ENCODE measurements at places on chromosomes 6 and 20. TPM values are rescaled to one million over a fixed set of nuclear protein-coding genes. Genes with fewer than 3 reads are reported as not detected.

GRCh38 chr6:162165479-162165878 lies 562.1 kb downstream of the PRKN start:
- no peak for DNase-seq

DNA sequence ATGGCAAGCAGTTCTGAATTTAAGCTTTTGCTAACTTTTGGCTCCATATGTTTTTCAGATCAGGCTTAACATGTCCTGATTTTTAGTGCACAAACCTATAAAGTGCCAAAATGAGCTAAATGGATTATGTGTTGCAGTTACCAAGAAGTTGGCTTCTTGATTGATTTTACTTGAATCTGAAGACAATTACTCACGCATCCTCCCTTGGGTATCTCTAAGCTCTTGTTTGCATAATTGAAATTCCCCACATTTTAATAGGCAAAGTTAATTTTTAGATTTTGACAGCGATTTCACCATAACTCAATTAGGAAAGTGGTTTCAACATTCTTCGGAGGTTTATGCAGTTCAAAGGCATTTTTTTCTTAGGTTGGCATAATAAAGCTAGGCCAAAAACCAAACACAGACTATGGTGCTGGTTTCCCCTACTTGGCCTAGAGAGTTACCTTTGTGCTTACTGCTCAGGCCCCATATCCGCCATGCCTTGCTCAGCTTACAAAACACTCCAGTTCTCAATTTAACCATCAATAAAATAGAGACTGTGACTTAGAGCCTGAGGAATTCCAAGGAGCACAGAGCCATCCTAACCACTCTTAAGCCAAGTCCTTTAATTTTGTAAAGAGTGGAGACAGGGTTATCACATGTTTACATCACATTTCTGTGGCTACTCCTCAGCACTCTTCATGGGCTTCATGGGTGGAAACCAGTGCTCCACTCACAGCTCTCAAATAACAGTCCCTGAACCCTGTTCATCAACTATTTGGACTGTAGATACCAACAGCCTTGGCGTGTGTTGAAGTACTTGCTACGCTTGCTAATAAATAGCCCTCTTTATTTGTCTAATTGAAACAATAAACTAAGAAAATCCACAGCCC lies 32.1 kb downstream of the LAMA4 start:
- DNase-seq, result peak; percentile 38

DNA sequence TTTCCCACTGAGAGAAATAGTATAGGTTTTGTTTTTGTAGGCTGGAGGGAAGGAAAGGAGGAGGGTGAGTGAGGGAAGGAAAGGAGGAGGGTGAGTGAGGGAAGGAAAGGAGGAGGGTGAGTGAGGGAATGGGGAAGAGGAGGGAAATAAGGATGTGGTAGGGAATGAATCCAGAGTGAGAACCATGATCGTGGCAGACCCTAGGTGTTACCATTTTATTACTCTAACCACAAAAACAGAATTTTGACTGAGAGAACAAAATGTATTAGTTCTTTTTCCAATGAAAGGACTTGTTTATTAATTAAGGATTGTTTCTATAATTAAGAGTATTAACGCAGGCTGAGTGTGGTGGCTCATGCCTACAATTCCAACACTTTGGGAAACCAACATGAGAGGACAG lies 16.4 kb downstream of the SSR1 start:
- no peak for DNase-seq

DNA sequence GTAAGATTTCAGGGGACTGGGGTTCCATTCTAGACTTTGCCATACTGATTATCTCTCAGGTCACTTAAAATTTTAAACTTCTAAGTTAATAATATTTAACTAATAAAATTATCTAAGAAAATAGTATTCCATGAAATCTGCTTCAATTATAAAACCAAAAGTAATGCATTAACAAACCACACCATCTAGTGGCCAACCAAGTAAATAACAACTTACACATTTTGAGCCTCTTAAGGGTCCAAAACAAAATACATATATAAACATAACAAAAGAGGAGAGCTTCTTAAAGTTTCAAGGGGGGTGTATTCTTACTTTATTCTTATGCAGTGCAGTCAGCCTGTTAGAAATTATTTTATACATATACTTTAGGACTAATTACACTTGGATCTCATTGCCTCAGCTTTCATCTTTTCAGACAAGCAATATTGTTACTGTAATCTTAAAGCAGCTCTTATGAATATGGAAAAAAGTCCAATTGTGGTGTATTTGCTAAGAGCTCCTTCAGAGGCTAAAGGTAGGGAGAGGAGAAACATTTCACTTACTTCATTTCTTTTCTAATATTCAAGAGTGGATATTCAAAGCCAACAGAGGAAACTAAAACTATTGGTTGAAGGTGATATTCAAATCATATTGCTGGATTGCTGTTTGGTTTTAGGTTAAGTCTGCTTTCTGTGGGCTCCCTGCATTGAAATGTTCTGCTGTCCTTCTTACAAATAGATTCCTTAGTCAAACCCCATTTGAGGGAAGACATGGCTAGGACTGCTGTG lies 199.7 kb upstream of the SIM1 start:
- DNase-seq, result no peak

- no peak for DNase-seq
Observed at GRCh38 chr6:36969240-36969691, 14.7 kb downstream of the PI16 start.

- DNase-seq, result no peak
Observed at GRCh38 chr6:7178280-7178679, 70.5 kb downstream of the RREB1 start.

DNA sequence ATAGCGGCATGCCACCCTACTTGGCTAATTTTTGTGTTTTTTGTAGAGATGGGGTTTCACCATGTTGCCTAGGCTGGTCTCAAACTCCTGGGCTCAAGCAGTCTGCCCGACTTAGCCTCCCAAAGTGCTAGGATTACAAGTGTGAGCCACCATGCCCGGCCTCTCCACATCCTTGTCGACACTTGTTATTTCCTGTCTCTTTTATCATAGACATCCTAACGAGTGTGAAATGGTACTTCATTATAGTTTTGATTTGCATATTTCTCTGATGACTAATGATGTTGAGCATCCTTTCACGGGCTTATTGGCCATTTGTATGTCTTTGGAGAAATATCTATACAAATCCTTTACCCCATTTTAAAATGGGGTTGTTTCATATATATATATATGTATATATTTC lies 39.0 kb upstream of the ASXL1 start:
- no peak for DNase-seq

The CRISP2 gene
- not detected for total RNA-seq

The SNRPB2 gene
- 59.1 TPM for total RNA-seq

The NHSL1 gene
- total RNA-seq, result 1.3 TPM

Measured in MG63 (cell line).